H9 (cell line): ENCODE measurements at places on chromosomes 4 and X. TPM values are rescaled to one million over a fixed set of nuclear protein-coding genes. Genes with fewer than 3 reads are reported as not detected.

Gene FGF13
- total RNA-seq, result 16.3 and 17.1 TPM in 2 replicates

- DNase-seq, result no peak
Measured at GRCh38 chrX:116246261-116246660, 75.7 kb downstream of the AGTR2 start.

GRCh38 chr4:142155347-142155746, 519.0 kb downstream of the IL15 start:
- no peak for DNase-seq

GRCh38 chr4:109608879-109609278, 48.8 kb downstream of the MCUB start:
- no peak for DNase-seq

GRCh38 chrX:134443020-134443419, 16.9 kb upstream of the HPRT1 start:
- DNase-seq, result no peak

DNA sequence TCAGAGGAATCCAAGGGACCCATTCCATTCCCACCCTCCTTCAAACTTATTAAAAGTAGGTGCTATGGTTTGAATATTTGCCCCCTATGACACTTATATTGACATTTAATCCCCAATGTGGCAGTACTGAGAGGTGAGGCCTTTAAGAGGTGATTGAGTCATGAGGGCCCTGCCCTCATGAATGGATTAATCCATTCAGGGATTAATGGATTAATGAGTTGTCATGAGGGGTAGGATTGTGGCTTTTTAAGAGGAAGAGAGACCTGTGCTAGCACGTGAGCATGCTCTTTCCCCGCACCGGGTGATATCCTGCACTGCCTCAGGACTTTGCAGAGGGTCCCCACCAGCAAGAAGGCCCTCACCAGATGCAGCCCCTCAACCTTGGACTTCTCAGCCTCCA, 50.1 kb downstream of the IRF2 start:
- no peak for DNase-seq

Gene DCAF12L2
- total RNA-seq, result 1.1 and 1.2 TPM in 2 replicates

DNA sequence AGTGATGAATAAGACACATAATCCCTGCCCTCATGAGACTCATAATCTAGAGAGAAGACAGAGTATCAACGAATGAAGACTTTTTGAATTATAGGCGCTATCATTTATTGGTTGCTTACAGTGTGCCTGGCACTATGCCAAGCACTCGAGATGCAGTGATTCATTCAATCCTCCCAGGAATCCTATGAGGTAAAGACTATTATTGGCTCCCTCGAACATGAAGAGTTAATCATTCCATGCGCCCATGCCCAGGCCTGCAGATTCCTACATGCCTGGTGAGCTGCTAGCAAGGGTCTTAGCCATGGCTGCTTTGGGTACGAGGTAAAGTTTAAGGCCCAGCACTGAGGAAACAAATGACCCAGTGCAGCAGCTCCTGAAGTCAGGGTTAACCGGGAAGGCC, 47.0 kb downstream of the TEX13B start:
- DNase-seq, result no peak

DNA sequence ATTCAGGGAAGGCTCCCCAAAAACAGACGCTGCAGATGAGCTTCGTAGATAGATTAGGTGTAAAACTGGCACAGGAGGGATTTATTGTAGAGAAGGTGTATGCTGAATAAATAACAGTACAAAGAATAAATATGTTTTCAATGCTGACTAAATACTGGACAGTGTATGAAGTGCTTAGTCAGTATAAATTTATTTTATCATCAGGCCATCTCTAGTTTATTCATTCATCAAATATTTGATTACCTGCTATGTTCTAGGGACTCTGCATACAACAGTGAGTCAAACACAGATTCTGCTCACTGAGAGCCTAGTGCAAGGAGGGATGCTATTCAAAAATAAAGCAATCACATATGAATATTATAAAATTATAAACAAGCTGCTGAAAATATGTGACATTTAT, 63.6 kb upstream of the TSPAN5 start:
- DNase-seq, result no peak

DNA sequence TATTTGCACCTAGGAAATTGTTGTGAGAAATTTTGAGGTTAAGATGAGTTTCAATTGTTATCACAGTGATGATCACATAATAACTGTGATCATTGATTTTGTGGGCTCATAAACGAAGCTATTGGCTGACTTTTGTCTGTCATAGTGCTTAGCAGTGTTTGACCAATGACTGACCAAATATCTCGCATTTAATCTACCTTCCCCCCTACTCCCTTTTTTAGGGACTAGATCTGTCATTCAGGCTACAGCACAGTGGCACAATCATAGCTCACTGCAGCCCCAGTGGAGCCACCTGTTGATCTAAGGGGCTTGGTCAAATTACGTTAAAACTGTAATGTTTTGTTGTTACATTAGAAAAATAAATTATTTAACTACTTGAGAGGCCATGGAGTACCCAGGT, 1.5 kb downstream of the FUNDC2 start:
- DNase-seq, result no peak

DNA sequence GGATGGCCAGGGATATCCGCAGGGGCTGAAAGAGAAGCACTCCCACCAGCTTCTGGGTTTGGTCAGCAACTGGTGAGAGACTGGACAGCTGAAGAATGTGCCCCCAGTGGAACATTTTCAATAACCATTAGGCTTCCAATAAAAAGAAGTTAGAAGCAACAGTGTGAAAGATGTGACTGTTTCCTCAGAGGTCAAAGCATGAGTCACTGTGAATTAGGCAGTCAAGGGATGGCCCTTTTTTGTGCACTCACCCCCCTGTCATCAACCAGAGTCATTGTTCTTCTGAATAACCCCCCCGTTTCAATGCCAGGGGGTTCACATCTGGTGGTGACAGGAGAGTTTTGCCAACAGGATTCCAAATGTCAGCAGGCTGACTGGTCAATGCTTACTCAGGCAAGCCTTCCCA, 74.6 kb upstream of the SH3RF1 start:
- DNase-seq, result no peak

DNA sequence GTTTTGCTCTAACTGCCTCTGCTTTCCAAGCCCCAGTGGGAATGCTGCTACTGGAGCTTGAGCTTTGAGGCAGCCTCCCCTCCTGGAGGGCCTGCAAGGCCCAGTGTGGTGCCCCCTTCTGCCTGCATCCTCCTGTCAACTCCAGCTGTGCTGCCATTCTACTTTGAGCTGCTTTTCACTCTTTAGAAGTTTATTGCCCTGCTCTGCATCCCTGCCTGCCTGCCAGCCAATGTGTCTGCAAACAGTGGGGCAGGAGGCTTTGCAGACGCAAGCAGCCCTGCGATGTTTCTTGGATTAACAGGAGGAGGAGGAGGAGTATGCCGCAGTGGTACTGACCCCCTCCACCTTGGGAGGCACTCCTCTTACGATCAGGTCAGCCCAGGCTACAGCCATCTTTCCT, 16.4 kb downstream of the TMEM31 start:
- DNase-seq, result no peak

Gene PITX2
- 7.5 and 8.5 TPM in 2 replicates for total RNA-seq

GRCh38 chrX:46820391-46821100, 16.3 kb upstream of the RP2 start:
- DNase-seq, result no peak

Gene NR0B1
- 0.18 TPM in 1 of 2 replicates, not detected in the other for total RNA-seq

DNA sequence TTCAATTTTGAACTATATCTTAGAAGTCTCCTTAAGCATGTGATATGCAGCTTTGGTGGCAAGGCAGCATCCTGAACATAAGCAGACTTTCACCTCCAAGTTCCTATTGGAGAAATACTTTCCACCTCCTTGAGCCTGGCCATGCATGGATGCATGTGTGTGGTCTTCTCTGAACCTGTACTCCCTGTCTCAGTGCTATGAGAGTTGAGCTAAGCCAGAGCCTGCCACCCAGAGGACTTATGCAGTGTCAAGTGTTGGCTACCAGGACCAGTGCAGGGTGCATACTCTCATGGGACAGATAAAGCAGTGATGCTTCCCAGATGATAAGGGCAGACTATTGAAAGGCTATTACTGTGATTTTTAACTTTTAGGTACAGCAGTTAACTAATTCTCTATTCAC, 105.6 kb downstream of the TSPAN7 start:
- DNase-seq, result no peak

Gene NKX6-1
- total RNA-seq, result 0.09 TPM in 1 of 2 replicates, not detected in the other

DNA sequence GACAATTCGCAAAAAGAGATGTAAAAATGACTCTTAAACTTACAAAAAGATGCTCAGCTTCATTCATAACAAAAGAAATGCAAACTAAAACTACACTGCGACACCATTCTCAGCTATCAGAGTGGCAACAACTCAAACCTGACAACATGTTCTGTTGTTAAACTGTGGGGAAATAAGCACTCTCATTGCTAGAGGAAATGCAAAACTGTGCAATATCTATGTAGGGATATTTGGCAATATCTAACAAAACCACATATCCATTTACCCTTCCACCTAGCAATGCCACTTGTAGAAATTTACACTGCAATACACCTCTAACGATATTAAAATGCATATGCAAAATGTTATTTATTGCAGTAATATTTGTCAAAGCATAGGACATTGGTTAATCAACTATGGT, 78.3 kb upstream of the EGFL6 start:
- no peak for DNase-seq

GRCh38 chr4:7722766-7723387, 216.8 kb downstream of the AFAP1 start:
- DNase-seq, result no peak

GRCh38 chr4:125084608-125085007, 230.1 kb upstream of the FAT4 start:
- no peak for DNase-seq

GRCh38 chr4:129883996-129884395, 788.0 kb downstream of the C4orf33 start:
- DNase-seq, result no peak
